ENCODE measurements at places on chromosomes 1 and 21.
A peak's percentile ranks its signal among the peaks of the same experiment; 100 is the strongest.

- no peak for DNase-seq
These were observed 63.1 kb upstream of the DPT start for GRCh38 chr1:168792142-168792541.

DNA sequence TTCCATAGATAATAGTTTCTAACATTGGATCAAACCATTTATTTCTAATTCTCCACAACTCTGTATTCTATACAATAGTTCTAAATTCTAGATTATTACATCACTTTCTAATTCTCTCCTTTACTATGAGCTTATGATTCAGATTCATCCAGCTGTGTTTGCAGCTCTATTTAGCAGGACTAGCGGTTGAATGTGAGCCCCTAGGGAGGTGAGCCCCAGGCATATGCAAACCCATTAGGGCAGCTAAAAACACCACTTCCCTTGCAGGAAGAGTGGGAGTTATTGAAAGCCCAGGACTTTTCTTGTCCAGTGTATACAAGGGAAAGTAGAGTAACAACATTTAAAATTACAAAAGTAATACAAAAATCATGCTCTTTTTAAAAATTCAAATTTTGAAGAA is 56.9 kb downstream of the KRTAP19-8 start:
- no peak for DNase-seq

GRCh38 chr1:245105042-245105441 is 49.7 kb upstream of the KIF26B start:
- no peak for DNase-seq

- no peak for DNase-seq
These were observed 6.1 kb upstream of the LHX8 start for GRCh38 chr1:75127916-75128717.

GRCh38 chr1:85244271-85245061 is 15.0 kb downstream of the C1orf52 start:
- peak; percentile 83 for DNase-seq

GRCh38 chr1:94327001-94327690 is 89.8 kb upstream of the ARHGAP29 start:
- peak; percentile 80 for DNase-seq

GRCh38 chr1:65840683-65841082 is 48.0 kb downstream of the PDE4B start:
- no peak for DNase-seq

DNA sequence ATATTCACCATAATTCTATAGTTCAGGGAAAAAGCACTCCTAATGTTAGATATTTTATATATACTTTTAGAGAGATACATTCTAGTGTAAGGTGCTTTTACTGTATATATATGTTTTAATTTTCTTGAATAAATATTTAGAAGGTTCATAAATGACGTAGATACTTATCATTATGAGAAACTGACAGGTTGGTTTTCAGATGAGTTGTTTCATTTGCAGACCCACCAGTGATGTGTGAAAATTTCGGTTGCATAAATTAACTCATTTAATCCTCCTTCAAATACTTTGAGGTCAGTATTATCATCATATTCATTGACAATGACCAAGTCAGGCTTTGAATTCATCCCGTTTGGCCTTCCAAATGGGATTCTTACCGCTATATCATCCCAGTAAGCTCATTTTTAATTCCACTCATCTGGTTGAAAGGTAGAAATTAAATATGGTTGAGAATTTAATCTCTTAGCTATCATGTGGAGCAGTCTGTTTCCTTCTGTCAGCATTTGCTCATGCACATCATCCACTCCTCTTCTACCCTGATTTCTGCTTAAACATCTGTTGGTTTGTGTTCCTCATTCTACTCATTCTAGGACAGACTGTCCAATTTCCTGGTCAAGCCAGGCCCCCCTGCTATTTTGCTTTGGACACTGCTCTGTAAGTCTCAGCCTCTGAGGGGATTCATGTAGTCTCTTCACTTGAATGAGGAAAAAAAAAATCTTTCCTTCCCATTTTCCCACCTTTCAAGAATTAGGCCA is 1156.6 kb downstream of the PLA2G4A start:
- DNase-seq, result no peak

DNA sequence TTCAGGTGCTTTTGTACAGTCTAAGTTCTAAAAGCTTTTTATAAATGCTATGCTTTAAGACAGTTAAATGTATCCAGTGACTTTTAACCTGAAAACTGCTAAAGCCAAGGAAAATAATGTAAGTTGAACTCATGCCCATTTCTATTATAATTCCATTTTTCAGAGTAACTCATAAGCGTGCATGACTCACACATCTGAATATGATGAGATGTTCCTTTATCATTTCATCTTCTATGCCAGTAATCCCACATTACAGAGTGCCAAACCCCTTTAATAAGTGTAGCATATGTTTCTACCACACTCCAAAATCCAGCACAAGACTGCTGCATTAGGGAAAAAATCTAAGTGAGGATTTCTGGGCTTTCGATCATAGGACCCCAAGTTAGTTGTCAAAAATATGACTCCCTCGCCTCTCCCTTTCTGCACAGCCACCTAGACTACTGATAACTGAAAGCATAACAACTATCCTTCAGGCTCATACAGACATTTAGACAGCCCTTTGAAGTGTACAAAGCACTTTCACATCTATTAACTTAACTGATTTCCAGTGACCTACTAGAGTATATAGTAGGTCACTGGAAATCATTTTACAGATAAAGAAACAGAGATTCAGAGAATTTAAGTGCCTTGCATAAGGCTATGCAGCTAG is 45.3 kb downstream of the JAK1 start:
- DNase-seq, result peak; percentile 49

DNA sequence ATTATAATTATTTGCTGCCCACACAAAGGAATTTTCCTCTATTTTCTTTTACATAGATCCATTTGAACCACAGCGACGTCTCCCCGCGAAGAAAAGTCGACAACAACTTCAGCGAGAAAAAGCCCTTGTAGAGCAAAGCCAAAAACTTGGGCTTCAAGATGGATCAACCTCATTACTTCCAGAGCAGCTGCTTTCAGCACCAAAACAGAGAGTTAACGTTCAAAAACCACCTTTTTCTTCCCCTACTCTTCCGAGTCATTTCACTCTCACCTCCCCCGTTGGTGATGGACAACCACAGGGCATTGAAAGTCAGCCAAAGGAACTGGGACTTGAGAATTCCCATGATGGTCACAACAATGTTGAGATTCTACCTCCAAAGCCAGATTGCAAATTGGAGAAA is 7.2 kb downstream of the GORAB start:
- DNase-seq, result no peak

GRCh38 chr1:27785781-27786455 is 12.9 kb downstream of the STX12 start:
- DNase-seq, result peak; percentile 65

DNA sequence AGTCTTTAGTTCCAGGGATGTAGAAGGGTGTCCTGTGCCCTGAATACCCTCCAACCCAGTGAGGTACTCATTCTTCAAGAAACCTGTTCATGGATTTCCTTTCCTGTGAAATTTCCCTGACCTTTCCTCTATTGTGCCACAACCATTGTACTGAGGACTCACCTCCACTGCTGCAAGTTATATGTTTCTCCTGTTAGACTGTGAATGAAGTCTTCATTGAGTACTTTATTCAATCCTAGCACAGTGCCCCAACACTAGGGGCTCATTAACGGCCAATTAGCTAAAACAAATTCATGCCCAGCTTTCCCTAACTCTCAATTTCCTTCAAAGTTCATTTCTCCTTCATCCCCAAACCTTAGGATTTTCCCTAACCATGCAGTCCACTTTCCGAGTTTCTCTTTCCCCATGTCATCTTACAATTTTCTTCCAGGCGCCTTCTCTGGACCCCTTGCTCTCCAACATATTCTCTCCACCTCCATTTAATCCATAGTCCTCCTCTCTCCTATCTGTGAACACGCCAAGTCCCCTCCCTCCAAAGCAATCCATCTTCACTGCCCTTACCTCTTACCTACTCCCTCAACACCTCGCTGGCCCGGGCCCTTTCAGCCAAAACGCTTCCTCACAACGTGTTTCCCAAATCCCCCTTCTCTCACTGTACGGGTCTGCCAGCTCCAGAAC is 1.3 kb downstream of the TRIM33 start:
- no peak for DNase-seq

GRCh38 chr1:175888996-175889395 is 145.6 kb upstream of the TNR start:
- peak; percentile 4 for DNase-seq

- peak; percentile 95 for DNase-seq
These were observed 472.7 kb downstream of the PTPRU start for GRCh38 chr1:29708796-29709703.

GRCh38 chr1:241423541-241424479 is 66.8 kb upstream of the RGS7 start:
- DNase-seq, result peak; percentile 83

- no peak for DNase-seq
These were observed 58.6 kb downstream of the NPHS2 start for GRCh38 chr1:179516976-179517705.

DNA sequence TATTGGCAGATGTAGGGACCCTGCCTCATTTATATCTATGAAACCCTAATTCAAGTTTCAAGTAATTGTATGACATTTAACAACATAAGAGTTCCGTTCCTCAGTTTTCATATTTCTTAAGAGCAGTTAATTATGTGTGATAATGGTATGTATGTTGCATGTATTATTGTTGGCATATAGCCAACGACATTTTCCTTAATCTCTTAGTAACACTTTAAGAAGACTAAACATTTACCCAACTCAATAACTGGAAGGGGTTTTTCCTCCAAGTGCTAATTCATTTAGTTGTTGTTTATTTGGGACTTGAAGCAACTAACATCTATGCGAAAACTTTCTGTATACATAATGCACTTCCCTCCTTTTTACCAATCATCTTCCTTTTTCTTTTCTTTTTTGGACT is 1.5 kb upstream of the RALGPS2 start:
- peak; percentile 20 for DNase-seq

DNA sequence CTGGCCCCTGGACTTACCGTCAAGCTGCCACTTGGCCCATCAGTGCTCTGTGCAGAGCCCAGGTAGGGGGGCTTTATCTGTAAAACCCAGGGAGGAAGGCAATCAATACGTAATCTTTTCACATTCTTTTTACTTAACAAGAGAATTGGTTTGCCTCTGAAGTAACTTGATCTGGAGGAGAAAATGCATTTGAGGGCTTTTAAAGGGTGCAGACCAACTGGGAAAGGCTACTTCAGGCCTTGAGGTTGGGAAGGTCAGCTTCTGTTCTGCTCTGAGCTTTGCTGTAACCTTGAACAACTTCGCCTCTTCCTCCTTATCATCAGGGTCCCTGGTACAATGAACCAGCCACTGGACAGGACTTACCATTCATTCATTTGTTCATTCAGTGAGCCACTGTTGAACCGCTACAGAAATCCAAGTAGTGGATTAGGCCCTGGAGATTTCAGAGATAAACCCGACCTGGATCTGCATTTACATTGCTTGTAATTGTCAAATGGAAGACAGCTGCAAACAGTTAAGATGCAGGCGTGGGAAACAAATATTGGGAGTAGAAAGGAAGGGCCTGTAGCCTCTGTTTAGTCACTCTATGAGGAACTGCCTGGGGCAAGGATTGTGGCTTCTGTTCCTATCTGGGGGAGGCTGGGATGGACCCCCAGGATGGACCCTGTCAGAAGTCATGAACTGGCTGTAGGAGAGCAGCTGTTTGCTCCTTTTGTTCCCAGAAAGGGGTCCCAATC is 90.9 kb downstream of the MAN1C1 start:
- DNase-seq, result peak; percentile 92

GRCh38 chr1:46394108-46394871 is at the start of gene FAAH:
TSS of gene FAAH (plus strand) at chr1:46394317. CDS start at chr1:46394349, 32 bp downstream.
- peak; percentile 45 for DNase-seq

DNA sequence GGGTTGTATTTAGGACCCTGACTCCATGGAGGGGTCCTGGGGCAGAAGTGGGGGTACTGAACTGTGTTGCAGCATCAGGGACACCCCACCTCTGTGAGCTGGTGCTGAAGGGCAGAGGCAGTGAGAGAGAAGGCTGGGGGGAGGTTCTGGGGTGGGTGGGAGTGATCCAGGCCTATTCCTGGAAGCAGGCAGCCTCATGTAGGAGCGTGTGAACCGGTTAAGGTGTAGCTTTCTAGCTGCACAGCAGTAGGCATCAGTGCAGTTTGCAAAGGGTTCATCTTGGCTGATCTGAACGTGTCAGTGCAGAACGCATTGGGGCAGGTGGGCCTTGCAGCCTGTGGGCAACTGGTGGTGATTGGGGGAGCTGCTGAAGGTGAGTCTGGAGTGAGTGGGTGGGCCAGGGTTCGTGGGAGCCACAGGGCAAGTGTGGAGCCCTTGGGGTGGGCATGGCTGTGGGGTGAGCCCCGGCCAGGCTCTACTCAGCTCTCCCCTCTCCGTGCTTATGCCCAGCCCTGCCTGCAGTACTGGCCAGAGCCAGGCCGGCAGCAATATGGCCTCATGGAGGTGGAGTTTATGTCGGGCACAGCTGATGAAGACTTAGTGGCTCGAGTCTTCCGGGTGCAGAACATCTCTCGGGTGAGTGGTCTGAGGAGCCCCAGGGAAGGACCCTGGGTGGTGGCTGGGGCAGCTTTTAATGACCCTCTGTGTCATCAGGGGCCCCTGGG is 86.7 kb downstream of the PTPRU start:
- no peak for DNase-seq

DNA sequence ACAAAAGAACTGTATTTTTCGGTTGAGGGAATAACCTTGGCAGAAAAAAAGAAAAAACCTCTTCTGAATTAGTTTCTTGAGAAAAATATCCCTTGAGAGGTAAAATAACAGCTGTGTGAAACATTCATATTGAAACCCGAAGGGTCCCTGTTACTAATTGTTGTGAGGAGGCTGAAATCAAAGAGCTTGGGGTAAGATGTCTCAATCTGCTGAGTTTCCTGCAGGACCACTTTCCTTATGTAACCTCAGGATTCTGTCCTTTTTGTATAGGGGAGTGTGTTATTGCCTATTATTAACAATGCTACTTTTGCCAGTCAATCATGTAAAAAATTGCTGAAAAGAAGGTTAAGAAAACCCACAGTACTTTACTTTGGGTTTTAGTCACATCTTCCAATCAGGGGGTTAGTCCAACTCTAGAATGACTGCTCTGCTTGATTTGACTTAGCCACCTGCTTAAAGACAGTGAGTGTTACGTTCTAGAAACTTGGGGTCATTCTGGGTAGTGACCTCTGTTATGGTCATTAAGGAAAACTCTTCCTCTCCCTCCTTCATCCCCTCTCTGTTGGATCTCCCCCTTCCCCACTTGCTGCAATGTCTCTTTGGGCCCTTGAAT is 138.8 kb downstream of the GIPC2 start:
- DNase-seq, result no peak

GRCh38 chr1:171666114-171666769 is 13.8 kb upstream of the MYOC start:
- no peak for DNase-seq

- no peak for DNase-seq
These were observed 52.8 kb downstream of the NENF start for GRCh38 chr1:212485571-212485912.

DNA sequence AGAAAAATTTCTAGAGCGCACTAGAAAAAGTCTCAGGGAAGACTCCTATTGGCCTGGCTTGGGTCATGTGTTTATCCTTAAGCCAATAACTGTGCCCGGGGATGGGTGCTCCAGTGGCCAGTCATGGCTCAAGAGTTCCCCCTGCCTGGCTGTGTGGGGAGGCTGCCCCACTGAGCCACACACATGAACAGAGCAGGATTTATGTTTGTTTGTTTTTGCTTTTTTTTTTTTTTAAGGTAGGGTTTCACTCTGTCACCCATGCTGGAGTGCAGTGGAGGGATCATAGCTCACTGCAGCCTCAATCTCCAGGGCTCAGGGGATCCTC is 21.8 kb downstream of the EDN2 start:
- no peak for DNase-seq

- DNase-seq, result no peak
These were observed 12.9 kb downstream of the LRRN2 start for GRCh38 chr1:204672482-204673121.

GRCh38 chr1:35298464-35298863 is 30.0 kb downstream of the ZMYM4 start:
- DNase-seq, result peak; percentile 65

- DNase-seq, result peak; percentile 68
These were observed 40.2 kb upstream of the RBM15 start for GRCh38 chr1:110298991-110299390.
